ENCODE measurements at places on chromosomes 6 and 20.

GRCh38 chr6:12751694-12752325, 35.2 kb downstream of the PHACTR1 start:
- peak; percentile 44 for DNase-seq

- no peak for DNase-seq
Measured at GRCh38 chr20:10231290-10231689, 12.7 kb downstream of the SNAP25 start.

- no peak for DNase-seq
Measured at GRCh38 chr6:122014961-122015360, 384.5 kb upstream of the HSF2 start.

- no peak for DNase-seq
Measured at GRCh38 chr6:90049295-90049694, 155.0 kb downstream of the GJA10 start.

DNA sequence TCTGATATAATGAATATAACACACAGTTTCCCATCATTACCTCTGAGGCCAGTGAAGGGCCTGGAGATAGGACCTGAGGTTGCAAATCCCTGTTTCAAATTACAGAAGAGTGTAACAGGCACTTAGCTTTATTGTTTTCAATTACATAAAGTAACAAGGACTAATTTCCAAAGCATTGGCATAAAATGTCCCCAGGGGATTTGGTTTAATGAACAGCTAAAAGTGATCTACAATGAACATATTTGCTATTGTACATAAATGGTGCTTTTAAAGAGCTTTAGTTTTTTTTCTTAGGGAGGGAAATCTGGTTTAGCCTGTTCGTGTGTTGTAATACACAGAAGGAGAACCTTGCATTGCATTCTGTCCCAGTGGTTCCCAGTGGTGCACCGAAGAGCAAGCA, 54.4 kb downstream of the HMGN3 start:
- DNase-seq: peak; percentile 36

DNA sequence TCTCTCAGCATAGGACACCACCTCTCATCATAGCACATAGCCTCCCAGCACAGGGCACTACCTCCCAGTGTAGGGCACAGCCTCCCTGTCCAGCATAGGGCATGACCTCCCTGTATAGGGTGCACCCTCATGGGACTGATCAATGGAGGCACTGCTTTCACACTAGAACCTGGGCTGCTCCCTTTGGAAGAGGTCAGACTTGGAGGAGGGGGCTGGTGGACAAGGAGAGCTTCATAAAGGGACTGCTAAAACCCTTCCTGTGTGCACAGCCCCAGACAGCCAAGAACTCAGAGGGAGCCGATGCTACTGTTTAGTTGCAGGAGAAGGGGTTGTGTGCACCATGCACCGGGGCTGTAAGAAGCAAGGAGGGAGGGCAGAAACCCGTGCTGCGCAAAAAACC, 21.9 kb upstream of the CST4 start:
- DNase-seq: no peak

DNA sequence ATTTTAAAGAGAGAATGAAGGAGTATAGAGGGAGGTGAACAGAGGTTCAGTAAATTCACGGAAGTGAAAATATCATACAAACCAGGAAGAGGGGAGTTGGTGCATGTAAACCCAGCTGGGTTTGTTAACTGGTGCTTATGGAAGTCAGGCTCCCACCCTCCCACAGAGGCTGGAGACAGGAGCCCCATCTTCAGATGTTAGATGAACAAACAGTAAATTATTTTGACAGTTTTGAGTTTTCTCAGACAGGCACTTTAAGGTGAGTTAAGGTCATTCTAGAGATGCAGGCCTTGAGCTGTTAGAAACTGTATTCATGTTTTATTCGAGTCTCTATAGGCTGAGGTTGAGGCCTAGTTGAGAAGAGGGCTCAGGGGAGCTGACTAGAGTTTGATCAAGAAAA, 41.8 kb upstream of the FUCA2 start:
- DNase-seq: no peak

DNA sequence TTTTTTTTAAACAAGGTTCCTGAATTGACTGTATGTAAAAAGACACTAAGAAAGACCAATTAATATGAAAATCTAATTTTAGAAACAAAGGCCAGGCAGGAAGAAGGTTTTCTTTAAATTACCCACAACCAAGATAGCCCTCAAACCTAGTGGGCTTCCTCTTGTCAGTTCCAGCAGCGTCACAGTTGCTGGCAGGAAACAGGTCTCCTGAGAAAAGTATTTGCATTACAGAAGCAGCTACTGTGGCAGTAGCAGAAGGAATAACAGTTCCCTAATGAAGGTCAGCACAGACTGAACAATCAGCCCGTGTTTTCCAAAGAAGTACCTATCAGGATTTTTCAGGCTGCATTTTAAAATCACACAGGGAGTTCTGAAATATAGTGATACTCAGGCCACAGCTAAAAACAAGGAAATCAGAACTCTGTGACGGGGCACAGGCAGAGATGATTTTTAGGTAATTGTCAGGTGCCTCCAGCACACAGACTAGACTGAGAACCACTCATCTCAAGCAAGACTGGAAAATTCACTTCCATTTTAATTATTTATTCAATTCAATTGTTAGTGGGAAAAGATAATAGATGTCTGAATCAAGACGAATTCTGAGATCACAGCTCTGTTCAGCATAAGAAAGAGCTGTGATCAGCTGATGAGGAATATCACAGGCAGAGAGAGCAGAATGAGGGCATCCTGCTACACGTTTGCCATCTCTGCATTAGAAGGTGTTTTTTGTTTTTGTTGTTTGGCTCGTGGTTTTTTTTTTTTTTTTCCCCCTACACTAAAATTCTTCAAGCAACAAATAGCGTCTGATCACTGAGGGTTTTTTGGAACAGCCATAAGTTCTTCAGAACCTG, 230.5 kb upstream of the KHDRBS2 start:
- no peak for DNase-seq

GRCh38 chr6:124873066-124873410, 89.2 kb upstream of the RNF217 start:
- DNase-seq: no peak

- no peak for DNase-seq
Measured at GRCh38 chr6:80641591-80641990, 535.1 kb downstream of the BCKDHB start.

GRCh38 chr6:28868873-28869272, 54.9 kb downstream of the TRIM27 start:
- DNase-seq: no peak

- DNase-seq: no peak
Measured at GRCh38 chr6:5174244-5174643, 86.5 kb downstream of the LYRM4 start.

DNA sequence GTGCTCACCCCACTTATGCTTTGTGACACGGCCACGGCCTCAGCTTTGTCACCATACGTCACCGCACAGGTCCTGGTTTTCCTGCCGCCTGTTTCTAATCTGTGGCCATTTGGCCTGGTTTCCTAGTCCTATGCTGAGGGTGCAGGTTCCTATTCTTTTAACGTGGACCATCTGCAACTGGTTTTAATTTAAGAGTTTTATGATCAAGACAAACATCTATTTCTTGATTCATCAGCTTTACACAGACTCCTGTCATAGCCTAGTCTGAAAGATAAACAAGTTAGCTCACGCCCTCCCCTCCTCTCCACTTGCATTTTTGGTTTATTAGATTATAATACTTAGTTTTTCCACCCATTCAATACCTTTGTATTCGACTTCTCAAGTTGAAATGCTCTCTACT, 97.5 kb upstream of the RPS6KA2 start:
- DNase-seq: no peak

DNA sequence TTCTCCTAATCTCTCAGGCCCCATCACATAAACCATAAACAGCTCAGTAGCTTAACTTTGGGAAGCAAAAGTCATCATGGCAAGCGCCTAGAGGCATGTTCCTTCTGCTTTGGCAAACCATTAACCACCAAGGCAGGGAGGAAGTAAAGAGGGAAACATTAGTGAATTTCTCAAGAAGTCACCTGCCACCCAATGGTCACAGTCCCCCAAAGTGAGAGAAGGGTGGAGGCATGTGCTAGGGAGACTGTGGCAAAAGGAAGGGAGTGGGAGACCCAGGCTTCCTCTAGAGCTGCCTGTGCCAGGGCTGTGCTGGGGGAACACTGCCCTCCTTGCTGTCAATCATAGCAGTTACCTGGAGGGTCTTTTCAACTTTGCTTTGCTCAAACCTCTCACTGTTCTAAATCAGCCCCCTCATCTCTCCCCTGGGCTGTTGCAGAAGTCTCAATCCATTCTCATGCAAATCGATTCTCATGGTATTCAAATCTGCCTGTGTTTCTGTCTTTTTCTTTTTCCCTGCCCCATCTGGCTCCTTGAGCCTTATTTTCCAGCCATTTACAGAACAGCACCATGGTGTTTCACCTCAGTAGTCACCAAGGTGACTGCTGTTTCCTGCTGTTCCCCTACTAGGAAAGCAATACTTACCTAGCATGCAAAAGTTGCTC, 1.8 kb upstream of the RNF24 start:
- no peak for DNase-seq

GRCh38 chr6:90463359-90463758, 123.5 kb downstream of the MAP3K7 start:
- DNase-seq: no peak

DNA sequence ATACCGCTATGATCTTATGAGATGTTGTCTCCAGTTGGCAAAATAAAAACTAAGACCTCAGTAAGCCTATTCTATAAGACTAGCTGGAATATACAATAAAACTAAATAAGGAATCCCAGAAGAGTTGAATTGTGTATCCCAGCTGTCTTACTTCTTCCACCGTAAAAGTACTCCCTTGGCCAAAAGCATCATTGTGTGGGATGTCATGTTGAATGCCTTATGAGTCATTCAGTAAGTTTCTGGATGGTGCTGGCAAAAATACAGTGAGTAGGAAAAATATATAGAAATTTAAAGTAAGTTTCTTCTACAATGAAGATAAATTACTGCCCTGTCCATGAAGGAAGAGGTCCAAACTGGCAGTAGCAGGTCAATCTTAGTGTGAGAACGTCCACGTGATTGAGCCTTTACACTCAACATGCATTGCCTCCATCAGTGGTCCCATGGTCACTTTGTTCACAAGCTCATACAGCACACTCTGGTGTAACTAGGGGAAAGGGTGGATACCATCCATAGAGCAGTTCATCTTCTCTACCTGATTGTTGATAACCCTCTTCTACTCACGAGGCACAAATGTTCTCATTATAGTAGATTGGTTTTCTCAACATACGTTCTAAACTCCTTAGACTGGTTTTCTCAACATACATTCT, 13.7 kb upstream of the ZNF318 start:
- no peak for DNase-seq

DNA sequence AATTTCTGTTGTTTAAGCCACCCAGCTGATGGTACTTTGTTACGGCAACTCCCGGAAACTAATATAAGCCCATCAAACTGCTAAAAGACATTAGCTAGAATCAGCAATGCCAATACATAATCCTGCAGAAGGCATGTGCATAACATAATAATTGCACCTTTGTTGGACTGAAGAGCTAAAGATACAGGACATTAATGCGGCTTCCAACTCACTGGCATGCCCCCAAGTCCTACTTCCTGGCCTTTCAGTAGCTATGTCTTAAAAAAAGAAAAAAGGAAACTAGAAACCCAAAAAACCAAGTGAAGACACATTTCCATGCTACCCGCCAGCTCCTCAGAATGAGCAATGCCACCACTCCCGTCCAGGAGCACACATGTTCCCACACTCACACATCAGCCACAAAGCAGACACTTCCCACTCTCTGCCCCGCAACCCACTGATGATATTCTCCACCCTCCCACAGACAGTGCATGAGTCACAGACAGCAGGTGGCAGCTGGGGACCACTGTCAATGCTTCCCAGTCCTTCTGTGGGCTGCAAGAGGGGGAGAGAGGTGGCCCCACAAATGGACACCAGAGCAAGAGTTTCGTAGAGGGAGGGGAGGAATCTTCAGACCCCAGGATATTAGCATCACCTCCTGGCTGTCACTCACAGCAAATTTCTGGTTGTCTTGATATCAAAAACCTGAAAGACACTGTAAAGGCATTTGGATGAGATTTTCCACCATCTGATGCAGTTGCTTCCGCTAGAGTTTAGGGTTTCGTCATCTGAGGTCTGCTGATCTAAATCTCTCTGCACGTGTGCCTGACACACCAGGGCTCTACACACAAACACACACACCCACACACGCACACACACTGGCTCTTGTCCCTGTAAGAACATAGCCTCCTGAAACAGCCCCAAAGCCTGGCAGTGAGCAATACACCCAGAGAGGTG, 32.8 kb downstream of the GFOD1 start:
- peak; percentile 22 for DNase-seq

DNA sequence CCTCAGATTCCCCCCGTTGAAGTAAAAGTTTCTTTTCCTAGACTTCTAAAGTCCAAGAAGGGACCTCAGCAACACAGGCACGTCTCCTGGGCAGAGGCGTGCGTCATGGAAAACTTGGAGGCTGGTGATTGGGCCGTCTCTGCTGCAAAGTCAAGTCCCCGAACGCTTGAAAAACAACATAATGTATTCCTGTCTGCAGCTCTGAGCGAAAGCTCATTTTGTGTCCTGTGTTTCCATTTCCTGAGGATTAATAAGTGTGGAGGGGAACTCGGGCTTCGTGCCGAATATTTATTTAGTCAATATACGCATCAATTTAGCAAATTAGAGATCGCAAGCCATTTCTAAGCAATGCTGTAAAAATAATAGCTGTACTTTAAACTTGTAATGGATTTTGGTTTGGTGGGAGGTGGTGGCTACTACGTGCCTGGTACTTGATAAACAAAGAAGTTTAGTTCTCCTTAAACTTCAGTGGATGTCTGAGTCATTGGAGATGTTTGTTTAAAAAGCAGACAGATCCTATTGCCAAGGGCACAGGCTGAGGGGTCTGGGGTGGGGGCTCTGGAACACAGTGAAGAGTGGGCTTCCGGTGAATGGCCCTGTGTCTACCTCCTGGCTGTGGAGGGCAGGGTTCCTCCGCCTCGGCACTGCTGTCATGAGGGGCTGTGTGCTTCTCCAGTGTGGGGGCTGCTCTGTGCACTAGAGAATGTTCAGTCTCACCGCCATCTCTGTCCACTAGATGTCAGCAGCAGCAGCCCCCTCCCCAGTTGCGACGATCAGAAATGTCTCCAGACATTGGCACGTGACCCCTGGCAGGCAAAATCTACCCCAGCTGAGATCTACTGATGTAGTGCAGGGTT, 21.8 kb downstream of the PCK1 start:
- DNase-seq: peak; percentile 74
